ENCODE measurements at places on chromosomes 2 and 18.

- H3K36me3 ChIP-seq: no peaks in the 10 kb centered on the region
- no peak overlapping the region for H3K27ac ChIP-seq
- DNase-seq: no peak
- no peak overlapping the region for H3K4me3 ChIP-seq
- no peaks in the 10 kb centered on the region for H3K27me3 ChIP-seq
- H3K4me1 ChIP-seq: no peaks in the 10 kb centered on the region
Observed at GRCh38 chr18:71370671-71371445, 1082.0 kb downstream of the SOCS6 start.

DNA sequence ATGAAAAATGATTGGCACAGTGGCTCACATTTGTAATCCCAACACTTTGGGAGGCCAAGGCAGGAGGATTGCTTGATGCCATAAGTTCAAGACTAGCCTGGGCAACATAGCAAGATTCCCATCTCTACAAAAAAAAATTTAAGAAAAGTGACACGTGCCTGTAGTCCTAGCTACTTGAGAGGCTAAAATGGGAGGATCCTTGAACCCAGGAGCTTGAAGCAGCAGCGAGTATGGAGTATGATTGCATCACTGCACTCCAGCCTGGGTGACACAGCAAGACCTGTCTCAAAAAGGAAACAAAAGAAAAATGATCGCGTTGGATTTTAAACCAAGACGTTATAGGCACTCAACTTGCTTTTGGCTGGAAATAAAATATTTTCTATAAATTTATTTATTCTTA is 37.8 kb upstream of the CREB1 start:
- no peaks in the 10 kb centered on the region for H3K27me3 ChIP-seq
- no peak overlapping the region for H3K27ac ChIP-seq
- H3K4me1 ChIP-seq: no peaks in the 10 kb centered on the region
- DNase-seq: no peak
- H3K4me3 ChIP-seq: no peak overlapping the region
- H3K36me3 ChIP-seq: no peaks in the 10 kb centered on the region

GRCh38 chr2:226794196-226794661 is 5.4 kb downstream of the IRS1 start:
- H3K27me3 ChIP-seq: no peaks in the 10 kb centered on the region
- H3K4me3 ChIP-seq: peak overlapping the region; percentile 13
- DNase-seq: no peak
- H3K4me1 ChIP-seq: no peaks in the 10 kb centered on the region
- peak overlapping the region; percentile 83 for H3K27ac ChIP-seq

DNA sequence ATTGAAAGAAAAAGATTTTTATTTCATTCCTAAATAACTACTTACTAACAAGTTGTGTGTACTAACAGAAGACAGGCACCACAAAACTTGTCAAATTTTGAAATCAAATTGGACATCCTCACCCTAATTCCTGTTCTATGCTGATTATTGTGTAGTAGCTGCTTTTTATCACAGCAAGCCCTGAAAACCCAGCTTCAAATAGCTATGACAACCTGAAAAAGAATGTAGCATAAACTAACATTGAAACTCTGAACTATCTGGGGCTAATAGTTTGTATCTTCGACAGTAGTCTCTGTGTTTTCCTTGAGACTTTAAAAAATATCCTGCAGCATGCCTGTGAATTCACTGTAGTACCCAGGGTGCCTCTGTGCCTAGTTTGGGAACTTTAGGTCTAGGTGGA is 122.6 kb downstream of the WDPCP start:
- H3K27me3 ChIP-seq: no peaks in the 10 kb centered on the region
- H3K36me3 ChIP-seq: no peaks in the 10 kb centered on the region
- H3K4me3 ChIP-seq: no peak overlapping the region
- no peak overlapping the region for H3K27ac ChIP-seq
- H3K4me1 ChIP-seq: no peaks in the 10 kb centered on the region
- DNase-seq: no peak

- H3K27ac ChIP-seq: no peak overlapping the region
- no peak for DNase-seq
- H3K27me3 ChIP-seq: no peaks in the 10 kb centered on the region
- H3K36me3 ChIP-seq: no peaks in the 10 kb centered on the region
Observed at GRCh38 chr18:30044496-30044895, 998.0 kb downstream of the DSC3 start.

- H3K36me3 ChIP-seq: no peaks in the 10 kb centered on the region
- no peaks in the 10 kb centered on the region for H3K4me1 ChIP-seq
Observed at GRCh38 chr2:227205701-227206100, 41.3 kb downstream of the COL4A3 start.

- DNase-seq: no peak
- H3K27me3 ChIP-seq: no peaks in the 10 kb centered on the region
- no peak overlapping the region for H3K27ac ChIP-seq
Observed at GRCh38 chr2:49271060-49271606, 116.8 kb upstream of the FSHR start.

- DNase-seq: no peak
- H3K27ac ChIP-seq: no peak overlapping the region
- H3K4me3 ChIP-seq: no peak overlapping the region
- H3K4me1 ChIP-seq: no peaks in the 10 kb centered on the region
- no peaks in the 10 kb centered on the region for H3K27me3 ChIP-seq
- H3K36me3 ChIP-seq: no peaks in the 10 kb centered on the region
Observed at GRCh38 chr18:48739266-48740067, 200.6 kb downstream of the CTIF start.

- no peaks in the 10 kb centered on the region for H3K4me1 ChIP-seq
- H3K36me3 ChIP-seq: no peaks in the 10 kb centered on the region
- H3K4me3 ChIP-seq: no peak overlapping the region
Observed at GRCh38 chr2:111686994-111687393, 197.0 kb downstream of the ANAPC1 start.

GRCh38 chr2:154686162-154686561 is 12.3 kb upstream of the KCNJ3 start:
- H3K27ac ChIP-seq: no peak overlapping the region
- no peak for DNase-seq
- H3K27me3 ChIP-seq: no peaks in the 10 kb centered on the region

DNA sequence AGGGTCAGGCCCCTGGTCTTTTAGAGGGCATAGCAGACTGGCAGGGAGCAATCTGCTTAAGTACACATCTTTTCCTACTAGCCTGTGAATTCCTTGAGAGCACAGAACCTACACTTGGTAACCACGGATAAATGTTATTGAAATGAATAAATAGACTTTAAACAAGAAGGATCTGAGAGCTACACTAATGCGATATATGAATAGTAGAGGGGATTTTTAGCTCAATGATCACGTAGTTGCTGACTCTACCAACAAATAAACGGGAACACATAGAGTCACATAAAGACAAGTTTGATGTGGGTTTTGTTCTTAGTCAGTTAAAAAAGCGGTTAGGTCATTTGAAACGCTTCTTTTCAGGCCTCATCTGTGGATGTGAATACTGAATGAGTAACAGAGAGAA is 290.3 kb upstream of the CCDC68 start:
- no peak for DNase-seq
- H3K27me3 ChIP-seq: no peaks in the 10 kb centered on the region
- no peak overlapping the region for H3K4me3 ChIP-seq
- H3K27ac ChIP-seq: no peak overlapping the region

DNA sequence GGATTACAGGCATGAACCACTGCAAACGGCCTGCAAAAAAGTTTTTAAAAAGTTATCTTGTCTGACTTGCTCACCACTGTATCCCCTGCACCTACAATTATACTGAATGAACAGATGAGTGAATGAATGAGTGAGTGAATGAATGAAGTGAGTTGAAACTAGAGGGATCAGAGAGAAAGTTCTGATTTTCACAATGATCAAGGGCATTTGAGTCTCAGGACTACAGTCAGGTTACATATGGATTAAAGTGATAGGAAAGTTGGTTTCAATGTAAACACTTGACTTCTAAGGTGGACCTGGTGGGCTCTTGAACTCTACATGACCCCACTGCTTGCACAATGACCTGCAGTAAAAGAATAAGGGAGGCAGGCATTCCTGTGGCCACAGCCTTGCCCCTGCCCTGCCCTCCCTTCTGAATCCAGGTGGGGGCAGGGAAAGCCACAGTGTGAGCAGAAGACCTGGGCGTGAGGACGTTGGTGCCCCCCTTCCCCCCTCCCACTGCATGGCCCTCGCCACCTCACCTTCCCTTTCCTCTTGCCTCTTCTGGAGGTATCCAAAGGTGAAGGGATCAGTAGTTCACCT is 10.7 kb downstream of the C2orf80 start:
- H3K27me3 ChIP-seq: no peaks in the 10 kb centered on the region
- no peaks in the 10 kb centered on the region for H3K36me3 ChIP-seq
- H3K4me3 ChIP-seq: no peak overlapping the region
- no peak for DNase-seq
- no peaks in the 10 kb centered on the region for H3K4me1 ChIP-seq

DNA sequence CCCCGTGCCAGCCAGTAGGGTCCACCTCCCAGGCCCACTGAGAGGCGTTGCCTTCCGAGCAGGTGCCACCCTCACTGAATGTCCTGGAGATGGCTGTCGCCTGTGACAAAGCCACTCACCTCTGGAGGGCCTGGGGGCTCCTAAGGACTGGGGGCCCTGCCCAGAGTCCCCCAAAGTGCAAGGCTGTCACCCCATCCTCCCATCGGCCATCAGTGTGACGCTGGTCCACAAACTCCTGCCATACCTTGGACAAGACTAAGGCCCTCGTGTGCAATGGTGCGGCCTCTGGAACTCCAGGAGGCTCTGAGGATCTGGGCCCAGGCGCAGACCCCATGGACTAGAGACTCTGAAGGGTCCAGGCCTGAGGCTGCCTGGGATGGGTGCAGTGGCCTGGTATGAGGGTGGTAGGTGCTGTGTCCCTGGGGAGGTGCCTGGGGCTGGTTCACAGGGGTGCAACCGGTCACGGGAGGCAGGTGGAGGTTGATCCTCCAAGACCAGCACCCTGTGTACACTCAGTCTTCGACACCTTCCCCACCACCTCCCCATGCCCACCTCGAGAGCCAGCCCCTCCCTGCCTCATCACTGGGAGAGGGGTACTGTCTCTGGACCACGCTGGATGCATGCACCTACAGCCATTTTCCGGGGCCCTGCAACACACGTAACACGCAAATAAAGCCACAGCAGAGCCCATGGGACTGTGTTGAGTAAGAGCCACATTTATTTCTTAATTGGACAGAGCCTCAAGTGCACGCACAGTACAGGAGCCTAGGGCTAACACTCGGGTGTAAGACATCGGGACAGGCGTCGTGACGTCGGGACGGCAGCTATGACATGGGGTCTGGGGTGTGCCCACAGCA is 21.6 kb downstream of the AQP12A start:
- DNase-seq: no peak
- H3K4me3 ChIP-seq: no peak overlapping the region
- H3K36me3 ChIP-seq: no peaks in the 10 kb centered on the region
- no peaks in the 10 kb centered on the region for H3K27me3 ChIP-seq

- no peak overlapping the region for H3K27ac ChIP-seq
- DNase-seq: no peak
- no peaks in the 10 kb centered on the region for H3K36me3 ChIP-seq
- H3K27me3 ChIP-seq: no peaks in the 10 kb centered on the region
Observed at GRCh38 chr18:2423761-2424160, 147.5 kb downstream of the METTL4 start.

DNA sequence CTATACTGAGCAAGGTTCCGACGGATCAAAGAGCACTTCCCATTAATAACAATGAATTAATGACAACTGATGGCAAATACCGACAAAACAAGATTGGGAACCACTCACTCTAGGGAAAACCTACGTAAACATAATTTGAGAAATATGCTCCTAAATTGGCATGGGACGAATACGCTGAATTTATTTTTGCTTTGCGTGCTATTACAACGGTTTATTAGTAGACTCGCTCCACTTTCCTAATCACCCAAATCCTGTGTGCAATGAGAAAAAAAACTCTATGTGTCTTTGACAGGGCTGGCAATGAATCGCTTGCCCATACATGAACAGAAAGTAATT is 536 bp upstream of the SLC25A12 start:
- no peak for DNase-seq
- H3K27me3 ChIP-seq: no peaks in the 10 kb centered on the region
- no peaks in the 10 kb centered on the region for H3K36me3 ChIP-seq

- no peak for DNase-seq
- no peaks in the 10 kb centered on the region for H3K36me3 ChIP-seq
- no peaks in the 10 kb centered on the region for H3K4me1 ChIP-seq
- no peak overlapping the region for H3K27ac ChIP-seq
- no peaks in the 10 kb centered on the region for H3K27me3 ChIP-seq
Observed at GRCh38 chr2:196344397-196344796, 173.0 kb upstream of the STK17B start.

GRCh38 chr2:104658904-104659591 is 194.9 kb upstream of the POU3F3 start:
- no peak for DNase-seq
- H3K36me3 ChIP-seq: no peaks in the 10 kb centered on the region
- no peaks in the 10 kb centered on the region for H3K27me3 ChIP-seq
- no peaks in the 10 kb centered on the region for H3K4me1 ChIP-seq

- DNase-seq: no peak
- no peaks in the 10 kb centered on the region for H3K27me3 ChIP-seq
- no peaks in the 10 kb centered on the region for H3K4me1 ChIP-seq
- H3K4me3 ChIP-seq: no peak overlapping the region
- H3K36me3 ChIP-seq: no peaks in the 10 kb centered on the region
Observed at GRCh38 chr2:138060301-138060635, 96.0 kb downstream of the HNMT start.

DNA sequence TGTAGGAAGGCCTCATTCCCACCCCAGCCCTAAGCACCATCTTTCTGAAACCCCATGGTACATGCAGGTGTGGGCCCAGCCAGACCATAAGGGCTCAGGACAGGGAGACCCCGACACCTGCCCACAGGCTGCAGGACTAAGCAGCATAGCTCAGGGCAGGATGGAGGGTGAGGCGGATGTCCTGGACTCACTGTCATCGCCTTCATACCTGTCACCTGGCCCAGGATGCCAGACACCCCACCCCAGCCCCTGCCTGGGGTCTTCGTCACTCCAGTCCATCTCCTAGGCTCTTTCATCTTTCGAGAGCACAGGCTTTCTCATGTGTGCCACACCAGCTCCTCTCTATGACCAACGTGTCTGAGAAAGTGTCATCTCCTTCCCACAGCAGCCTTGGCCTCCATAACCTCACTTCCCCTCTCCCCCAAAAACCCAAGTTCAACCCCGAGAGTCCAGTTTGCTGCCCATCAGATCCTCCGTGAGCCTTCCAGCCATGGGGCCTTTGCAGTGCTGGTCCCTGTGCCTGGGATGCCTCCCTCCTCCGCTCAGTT is 71.5 kb downstream of the EMX1 start:
- DNase-seq: no peak
- no peak overlapping the region for H3K4me3 ChIP-seq
- H3K27ac ChIP-seq: no peak overlapping the region

- H3K4me1 ChIP-seq: no peaks in the 10 kb centered on the region
- no peak overlapping the region for H3K27ac ChIP-seq
- no peaks in the 10 kb centered on the region for H3K36me3 ChIP-seq
- DNase-seq: no peak
- H3K4me3 ChIP-seq: no peak overlapping the region
Observed at GRCh38 chr2:36902385-36903120, 63.8 kb downstream of the STRN start.

- H3K4me3 ChIP-seq: no peak overlapping the region
- no peaks in the 10 kb centered on the region for H3K36me3 ChIP-seq
- DNase-seq: no peak
- no peaks in the 10 kb centered on the region for H3K4me1 ChIP-seq
Observed at GRCh38 chr2:231519975-231520555, 10.2 kb downstream of the NMUR1 start.
